Astrocyte (in vitro differentiated cells and primary cell): ENCODE measurements at places on chromosomes 5 and 9. TPM values are rescaled to one million over a fixed set of nuclear protein-coding genes. Genes with fewer than 3 reads are reported as not detected.
A peak's percentile ranks its signal among the peaks of the same experiment; 100 is the strongest.

The RMRP gene
- 13,402 and 14,410 TPM in 2 replicates for total RNA-seq

The FRMD3 gene
- total RNA-seq: 0.29 and 0.39 TPM in 2 replicates

The TEK gene
- 1.8 and 2.3 TPM in 2 replicates for total RNA-seq

The CDH9 gene
- total RNA-seq: not detected in 2 replicates

DNA sequence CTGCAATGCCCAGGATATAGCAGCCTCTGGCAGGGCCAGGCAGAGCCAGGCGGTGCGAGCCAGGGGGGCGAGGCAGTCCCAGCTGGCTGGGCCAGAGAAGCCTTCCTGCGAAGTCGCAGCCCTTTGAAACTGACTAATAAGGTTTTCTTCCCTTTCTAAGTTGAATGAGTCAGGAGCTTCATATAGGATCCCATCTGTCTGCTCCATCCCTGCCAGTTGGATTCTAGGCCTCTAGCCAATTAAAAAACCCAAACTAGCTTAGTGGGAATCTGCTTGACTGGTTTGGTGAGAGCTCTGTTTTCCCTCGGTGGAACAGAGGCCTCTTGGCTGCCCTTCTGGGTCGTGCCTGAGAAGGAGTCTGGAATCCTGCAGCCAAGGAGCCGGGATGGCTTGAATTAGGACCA, 70.1 kb upstream of the RAPGEF1 start:
- H3K4me1 ChIP-seq: peaks cover 20% of the 10 kb centered on the region
- H3K27ac ChIP-seq: no peak overlapping the region
- no peak overlapping the region for H3K4me3 ChIP-seq
- DNase-seq: peak; percentile 76
- H3K27me3 ChIP-seq: peaks cover 12% of the 10 kb centered on the region

GRCh38 chr5:38267372-38267771, 9.0 kb downstream of the EGFLAM start:
- H3K27me3 ChIP-seq: peaks cover 32% of the 10 kb centered on the region
- H3K36me3 ChIP-seq: no peaks in the 10 kb centered on the region
- H3K4me3 ChIP-seq: no peak overlapping the region
- H3K4me1 ChIP-seq: no peaks in the 10 kb centered on the region
- no peak for DNase-seq

GRCh38 chr5:133361922-133362321, 250.4 kb downstream of the FSTL4 start:
- no peak overlapping the region for H3K4me3 ChIP-seq
- peaks cover 10% of the 10 kb centered on the region for H3K27me3 ChIP-seq
- H3K27ac ChIP-seq: no peak overlapping the region
- H3K4me1 ChIP-seq: no peaks in the 10 kb centered on the region

GRCh38 chr9:81896070-81896469, 32.2 kb upstream of the SPATA31D4 start:
- H3K4me3 ChIP-seq: no peak overlapping the region
- H3K36me3 ChIP-seq: no peaks in the 10 kb centered on the region
- DNase-seq: peak; percentile 25
- no peaks in the 10 kb centered on the region for H3K4me1 ChIP-seq
- H3K27me3 ChIP-seq: no peaks in the 10 kb centered on the region

DNA sequence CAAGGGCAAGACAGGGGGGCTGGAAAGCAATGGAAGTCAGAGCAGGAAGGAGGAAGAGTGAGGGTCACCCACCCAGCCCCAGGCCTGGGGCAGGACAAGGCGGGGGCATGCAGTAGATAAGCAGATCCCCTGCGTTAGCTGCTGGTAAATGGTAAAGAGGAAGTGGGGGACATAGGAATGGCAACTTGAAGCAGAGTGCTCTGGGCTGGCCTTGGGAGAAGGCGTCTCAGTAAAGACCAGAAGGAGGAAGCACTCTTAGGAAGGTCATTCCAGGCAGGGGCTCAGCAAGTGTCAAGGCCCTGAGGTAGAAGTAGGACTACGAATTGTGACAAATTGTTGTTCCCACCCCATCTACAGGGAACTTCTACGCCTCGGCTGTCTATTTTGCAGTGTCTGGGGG, 15.1 kb downstream of the TCOF1 start:
- no peak overlapping the region for H3K27ac ChIP-seq
- DNase-seq: no peak
- no peaks in the 10 kb centered on the region for H3K27me3 ChIP-seq
- peaks cover 42% of the 10 kb centered on the region for H3K36me3 ChIP-seq
- no peak overlapping the region for H3K4me3 ChIP-seq

GRCh38 chr5:14463629-14464028, 118.0 kb upstream of the OTULINL start:
- H3K27ac ChIP-seq: peak overlapping the region; percentile 46
- H3K4me3 ChIP-seq: no peak overlapping the region
- peak; percentile 73 for DNase-seq
- H3K27me3 ChIP-seq: no peaks in the 10 kb centered on the region

GRCh38 chr5:164185000-164185399, 679.6 kb downstream of the MAT2B start:
- H3K4me1 ChIP-seq: no peaks in the 10 kb centered on the region
- no peak overlapping the region for H3K27ac ChIP-seq
- no peak overlapping the region for H3K4me3 ChIP-seq
- no peaks in the 10 kb centered on the region for H3K27me3 ChIP-seq
- DNase-seq: no peak

GRCh38 chr5:113266913-113267227, 167.9 kb downstream of the TSSK1B start:
- no peak for DNase-seq
- no peak overlapping the region for H3K4me3 ChIP-seq
- no peak overlapping the region for H3K27ac ChIP-seq
- H3K36me3 ChIP-seq: no peaks in the 10 kb centered on the region
- no peaks in the 10 kb centered on the region for H3K27me3 ChIP-seq
